ENCODE measurements at places on chromosomes 7 and 10.

DNA sequence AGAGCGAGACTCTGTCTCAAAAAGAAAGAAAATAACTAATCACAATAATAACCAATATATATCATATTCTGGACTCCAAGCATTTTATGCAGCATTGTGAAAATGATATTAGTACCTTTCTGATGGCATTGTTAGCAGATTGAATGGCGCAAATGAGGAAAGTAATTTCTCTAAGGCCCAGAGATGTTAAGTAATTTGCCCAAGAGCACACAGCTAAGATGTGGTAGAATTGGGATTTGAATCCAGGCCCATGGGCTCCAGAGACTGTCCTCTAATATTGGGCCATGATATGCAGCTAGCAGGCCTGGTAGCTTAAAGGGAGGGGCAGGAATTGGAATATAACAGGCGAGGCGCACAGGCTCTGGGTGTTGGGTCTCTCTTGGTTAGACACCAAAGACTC lies 44.1 kb downstream of the ZNF503 start:
- DNase-seq = no peak

DNA sequence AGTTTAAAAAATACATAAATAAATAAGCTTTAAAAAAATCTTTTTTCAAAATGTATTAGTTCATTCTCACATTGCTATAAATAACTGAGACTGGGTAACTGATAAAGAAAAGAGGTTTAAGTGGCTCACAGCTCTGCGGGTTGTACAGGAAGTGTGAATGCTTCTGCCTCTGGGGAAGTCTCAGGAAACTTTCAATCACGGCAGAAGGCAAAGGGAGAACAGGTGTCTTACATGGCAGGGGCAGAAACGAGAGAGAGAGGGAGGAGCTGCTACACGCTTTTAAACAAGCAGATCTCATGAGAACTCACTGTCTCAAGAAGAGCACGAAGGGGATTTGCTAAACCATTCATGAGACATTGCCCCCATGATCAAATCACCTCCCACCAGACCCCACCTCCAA lies 114.6 kb downstream of the DNAJC1 start:
- no peak for DNase-seq

DNA sequence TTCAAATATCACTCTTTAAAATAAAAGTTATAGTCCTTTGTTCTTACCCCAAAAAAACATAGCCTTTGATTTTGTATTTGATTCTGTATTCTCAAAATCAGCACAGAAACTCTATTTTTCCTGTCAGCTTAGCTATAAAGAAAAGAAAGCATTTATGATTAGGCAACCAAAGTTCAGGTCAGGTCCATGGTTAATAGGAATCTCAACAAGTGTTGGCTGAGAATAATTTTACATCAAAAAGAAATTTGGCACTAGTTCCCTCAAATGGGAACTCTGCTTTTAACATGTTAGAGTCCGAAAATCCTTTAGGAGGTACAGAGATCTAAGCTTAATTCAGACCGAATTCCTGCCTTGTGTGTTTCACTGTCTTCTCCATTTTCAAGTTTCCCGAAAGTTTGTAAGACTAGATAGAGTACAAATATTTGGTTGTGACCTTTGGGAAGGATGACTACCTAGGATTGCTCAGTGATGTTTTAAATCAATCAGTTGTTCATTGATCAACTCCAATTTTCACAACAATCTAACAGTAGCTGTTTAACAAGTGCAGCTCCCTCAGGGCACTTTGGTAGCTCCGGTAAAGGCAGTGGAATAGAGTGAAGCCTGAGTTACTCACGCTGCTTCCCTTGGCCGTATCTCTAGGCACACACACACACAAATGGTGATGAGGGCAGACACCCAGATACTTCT lies 8.8 kb upstream of the ENO4 start:
- DNase-seq = no peak

DNA sequence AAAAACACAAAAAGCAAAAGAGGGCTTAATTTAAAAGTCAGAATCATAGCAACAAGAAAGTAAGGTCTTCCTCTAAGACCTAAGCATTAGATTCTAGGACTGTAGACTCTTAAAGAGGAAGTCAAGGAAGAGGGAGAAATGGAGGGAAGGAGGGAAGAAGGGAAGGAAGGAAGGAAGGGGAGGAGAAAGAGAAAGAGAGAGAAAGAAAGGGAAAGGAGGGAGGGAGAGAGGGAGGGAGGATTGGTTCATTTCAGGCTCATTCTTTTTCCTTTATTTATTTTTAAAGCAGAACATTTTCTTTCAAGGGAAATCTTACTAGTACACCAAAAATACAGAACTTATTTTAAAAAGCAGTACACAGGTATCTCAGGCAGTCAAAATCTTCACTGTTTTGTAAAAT lies 81.1 kb downstream of the DLG5 start:
- no peak for DNase-seq

DNA sequence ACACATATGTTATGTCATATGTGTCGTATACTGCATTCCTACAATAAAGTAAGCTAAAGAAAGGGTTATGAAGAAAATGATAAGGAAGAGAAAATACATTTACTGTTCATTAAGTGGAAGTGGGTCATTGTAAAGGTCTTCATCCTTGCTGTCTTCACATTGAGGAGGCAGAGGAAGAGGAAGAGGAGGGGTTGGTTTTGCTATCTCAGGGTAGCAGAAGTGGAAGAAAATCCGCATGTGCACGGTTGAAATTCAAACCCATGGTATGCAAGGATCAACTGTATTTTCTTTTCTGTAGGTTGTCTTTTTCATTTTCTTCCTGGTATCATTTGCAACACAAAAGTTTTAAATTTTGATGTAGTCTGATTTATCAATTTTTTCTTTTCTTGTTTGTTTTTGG lies 6.3 kb downstream of the PLEKHA8 start:
- DNase-seq = no peak
